ENCODE measurements at places on chromosomes 4 and X.
A peak's percentile ranks its signal among the peaks of the same experiment; 100 is the strongest.

GRCh38 chrX:53072418-53073114 lies 9.6 kb upstream of the TSPYL2 start:
- no peak for DNase-seq

DNA sequence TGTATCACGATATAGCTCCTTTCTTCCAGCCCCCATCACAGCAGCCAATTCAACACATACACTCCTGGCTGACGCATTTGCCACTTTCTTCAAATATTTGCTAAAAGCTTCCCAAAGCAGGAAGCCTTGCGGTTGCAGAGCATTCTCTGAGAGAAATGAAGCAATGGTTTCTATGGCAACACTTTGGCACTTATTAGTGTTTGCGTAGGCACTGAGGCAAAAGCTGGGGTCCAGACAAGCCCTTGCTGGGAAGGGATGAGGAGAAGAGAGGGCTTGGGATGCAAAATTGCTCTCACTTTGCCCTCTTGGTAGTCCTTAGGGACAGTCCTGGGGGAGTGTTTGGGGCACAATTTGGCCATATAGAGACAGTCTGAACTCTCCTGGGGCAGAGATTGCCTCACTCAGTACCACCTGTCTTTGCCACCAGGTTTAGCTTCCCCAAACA lies 55.0 kb upstream of the PAK3 start:
- DNase-seq: peak; percentile 87

DNA sequence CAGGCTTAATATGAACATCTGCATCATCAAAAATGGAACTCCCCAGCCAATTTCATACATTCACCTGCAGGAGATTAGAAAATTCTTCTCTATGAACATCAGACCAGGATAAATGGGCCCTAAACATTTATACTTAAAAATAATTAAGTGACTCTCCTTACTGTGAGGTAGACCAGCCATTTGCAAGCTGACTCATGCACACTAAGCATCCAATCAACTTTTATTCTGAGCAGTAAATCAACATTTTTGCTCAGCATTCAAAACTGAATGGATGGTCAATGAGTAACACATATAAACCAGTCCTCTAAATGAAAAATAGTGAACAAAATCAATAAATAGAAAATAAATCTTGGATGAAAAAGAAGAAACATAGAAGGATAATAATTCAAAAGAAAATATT lies 19.9 kb upstream of the PCDH10 start:
- DNase-seq: no peak

DNA sequence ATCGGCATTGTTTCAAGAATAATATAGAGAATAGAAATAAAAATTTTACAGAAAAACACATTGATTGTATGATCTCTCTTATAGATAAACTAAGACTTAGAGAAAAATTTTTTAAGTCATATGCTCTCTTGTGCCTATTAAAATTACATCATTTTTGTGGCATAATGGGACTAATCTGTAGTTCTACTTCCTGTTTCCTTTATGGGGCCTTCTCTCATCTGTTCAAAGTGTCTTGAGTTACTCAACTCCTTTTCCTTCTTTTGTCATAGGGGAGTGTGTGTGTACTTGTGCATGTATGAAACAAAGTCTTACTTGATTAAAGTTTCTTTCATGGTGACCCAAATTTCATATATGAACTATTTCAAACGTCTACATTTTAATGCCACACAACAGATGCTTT lies 1448.9 kb upstream of the TENM3 start:
- no peak for DNase-seq

GRCh38 chr4:152000518-152000917 lies 239.7 kb upstream of the GATB start:
- no peak for DNase-seq

GRCh38 chr4:23728393-23728792 lies 161.5 kb downstream of the PPARGC1A start:
- DNase-seq: peak; percentile 39

GRCh38 chr4:6956434-6957147 lies 47.0 kb downstream of the TBC1D14 start:
- DNase-seq: no peak

DNA sequence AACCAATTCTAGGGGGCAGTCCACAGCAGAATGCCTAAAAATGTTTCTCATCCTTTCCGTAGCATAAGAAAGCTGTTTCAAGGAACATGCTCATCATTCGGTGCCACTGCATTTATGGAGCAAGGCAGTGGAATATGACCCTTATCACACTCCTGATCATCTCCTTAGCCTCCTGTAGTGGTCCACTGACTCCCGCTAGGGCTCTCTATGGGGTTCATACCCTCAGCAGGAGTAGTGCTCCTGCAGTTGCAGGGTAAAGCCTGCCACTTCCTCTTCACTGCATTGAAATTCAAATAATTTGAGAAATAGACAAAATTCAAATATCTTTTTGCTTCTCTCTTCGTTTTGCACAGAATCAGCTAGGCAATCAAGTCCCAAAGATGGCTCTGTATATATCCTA lies 107.0 kb downstream of the NDST3 start:
- DNase-seq: no peak

DNA sequence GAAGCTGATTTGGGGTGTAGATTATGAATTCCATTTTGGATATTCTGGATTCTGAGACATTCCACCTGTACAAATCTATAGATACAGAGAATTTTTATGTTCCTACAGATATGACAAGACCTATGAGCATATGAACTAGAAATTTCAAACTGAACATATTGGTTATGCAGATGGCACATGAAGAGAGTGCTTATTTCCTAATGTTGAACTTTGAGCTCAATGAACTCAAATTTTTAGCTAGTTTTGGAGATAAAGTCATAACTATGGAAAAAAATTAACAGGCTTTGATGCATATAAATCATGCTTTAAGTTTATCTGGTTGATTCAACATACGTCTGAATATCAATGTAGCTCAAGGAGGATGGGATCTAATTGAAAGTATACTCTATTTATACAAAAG lies 8.9 kb downstream of the CHIC2 start:
- DNase-seq: no peak

DNA sequence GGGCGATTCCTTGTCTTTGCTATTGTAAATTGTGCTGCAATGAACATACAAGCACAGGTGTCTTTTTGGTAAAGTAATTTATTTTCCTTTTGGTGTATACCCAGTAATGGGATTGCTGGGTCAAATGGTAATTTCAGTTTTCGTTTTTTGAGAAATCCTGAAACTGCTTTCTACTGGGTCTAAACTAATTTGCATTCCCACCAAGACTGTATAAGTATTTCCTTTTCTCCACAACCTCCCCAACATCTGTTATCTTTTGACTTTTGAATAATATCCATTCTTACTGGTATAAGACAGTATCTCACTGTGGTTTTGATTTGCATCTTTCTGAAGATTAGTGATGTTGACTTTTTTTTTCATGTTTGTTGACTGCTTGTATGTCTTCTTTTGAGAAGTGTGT lies 2506.0 kb downstream of the PCDH7 start:
- DNase-seq: no peak

DNA sequence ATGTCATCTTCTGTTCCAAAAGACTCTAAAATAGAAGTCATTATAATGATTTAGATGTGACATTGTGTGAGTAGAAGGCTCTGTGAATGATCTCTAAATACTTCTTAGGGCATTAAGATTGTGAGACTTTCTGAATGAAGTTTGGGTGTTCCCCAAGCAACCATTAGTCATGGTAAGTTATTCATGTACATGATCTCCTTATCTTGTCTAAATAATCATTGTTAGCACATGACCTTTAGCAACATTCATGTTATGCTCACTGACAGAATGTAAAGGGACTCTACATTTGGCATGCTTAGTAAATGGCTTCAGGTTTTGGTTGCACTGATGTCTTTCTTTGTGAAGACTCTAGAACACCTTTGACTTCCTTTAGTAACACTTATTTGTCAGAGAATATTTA lies 140.8 kb upstream of the AGA start:
- no peak for DNase-seq

DNA sequence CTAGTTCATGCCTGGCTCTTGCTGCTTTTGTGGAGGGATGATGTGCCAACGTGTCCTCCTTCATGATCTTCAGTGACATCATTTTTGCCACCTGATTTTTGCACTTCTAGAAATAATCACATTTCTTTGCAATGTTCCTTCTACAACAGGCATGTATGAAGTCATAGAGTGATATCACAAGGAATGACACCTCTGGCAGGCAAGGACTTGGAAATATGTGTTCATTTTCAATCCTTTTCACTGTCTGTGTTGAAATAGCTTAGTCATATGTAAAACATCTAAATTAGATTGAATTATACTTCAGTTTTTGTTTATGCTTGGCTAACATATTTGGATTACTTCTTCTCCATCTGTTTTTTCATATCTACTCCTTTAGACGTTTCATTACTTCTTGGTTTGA lies 221.2 kb upstream of the STK26 start:
- DNase-seq: no peak

DNA sequence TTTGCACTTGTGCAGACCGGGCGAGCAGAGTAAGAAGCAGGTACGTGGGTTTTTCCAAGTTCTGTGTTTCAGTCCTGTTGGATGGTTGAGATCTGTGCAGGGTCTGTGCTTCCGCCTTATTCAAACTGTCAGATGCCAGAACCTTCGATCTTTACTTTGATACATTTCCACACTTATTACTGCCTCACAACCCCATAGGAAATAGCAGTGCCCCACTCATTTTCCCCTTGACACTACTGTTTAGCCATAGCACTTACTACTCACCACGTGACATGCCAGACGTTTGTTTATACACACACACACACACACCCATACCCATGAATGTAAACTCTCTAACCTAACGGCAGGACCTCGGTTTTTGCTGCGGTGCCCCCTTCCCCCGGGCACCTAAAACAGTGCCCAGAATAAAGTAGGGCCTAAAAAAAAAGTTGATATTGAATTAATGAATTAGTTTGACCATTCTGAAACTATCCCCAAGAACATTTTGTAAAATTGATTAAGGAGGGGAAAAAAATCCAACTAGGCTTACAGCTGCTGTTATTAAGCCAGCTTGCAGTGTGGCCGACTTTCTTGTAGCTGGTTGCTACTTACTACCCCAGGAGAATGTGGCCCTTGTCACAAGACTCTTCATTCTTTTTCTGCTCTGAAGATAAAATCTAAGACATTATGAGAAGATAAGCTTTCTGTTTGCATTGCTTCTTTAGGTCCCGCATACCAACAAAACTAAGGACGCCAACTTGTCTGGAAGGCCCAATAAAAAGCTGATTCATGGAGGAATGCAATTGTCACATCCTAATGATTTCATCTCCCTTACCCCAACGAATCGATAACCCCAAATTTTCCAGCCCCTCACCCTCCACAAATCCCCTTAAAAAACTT lies 704 bp upstream of the SEPSECS start:
- DNase-seq: no peak

DNA sequence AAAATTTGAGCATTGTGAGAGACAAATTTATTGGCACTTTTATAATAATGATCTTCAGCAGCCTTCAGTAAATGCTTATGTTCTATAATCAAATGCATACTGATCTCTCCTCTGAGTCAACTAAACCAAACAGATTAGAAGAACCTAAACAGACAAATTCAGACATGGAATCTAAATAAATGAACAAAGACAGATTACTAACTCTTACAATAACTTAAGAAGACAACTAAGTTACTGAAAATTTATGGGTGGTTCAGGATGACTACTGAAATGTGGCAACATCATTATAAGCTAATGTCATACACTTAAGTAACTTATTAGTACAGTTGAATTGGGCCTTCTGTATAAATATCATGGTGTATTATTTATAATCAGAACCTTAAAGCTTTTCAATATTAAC lies 127.3 kb downstream of the NEK1 start:
- peak; percentile 38 for DNase-seq

DNA sequence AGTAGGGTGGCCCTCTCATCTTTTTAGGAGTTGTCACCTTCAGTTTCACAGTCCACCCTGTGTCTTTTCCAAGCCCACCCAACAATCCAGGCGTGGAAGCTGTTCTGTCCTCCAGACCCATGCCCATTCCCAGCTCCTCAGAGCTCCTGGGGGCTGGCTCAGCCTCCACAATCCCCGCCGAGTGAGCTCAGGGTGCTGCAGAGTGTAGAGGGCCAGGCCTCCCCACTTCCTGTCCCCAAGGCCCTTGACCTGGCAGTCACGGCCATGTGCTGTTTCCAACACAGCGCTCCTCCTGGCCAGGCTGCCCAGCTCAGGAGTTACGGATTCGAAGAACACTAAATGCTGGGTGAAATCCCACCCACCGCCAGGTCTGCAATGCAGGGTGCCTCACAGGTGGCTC lies 31.8 kb downstream of the PDHA1 start:
- DNase-seq: no peak

- DNase-seq: no peak
These were observed 1.1 kb downstream of the BMPR1B start for GRCh38 chr4:94758700-94759399.

- no peak for DNase-seq
These were observed 648.3 kb downstream of the SPRY1 start for GRCh38 chr4:124044867-124045266.

DNA sequence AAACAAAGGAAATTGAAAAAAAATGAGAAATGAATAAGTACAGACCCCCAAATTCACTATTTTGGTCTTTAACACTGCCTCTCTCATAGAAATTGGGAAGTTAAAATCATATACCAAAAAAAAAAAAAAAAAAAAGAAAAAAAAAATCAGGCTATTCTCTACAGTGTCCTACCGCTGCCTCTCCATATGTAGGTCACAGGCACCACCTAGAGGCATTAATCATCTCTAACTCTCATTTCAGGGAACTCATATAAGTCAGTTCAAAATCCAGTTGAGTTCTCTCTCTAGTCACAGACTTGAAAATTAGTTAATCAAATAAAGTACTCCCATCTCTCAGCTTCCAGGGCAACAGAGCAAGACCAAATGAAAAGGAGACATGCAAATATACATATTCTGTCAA lies 47.9 kb downstream of the COX18 start:
- DNase-seq: peak; percentile 16

DNA sequence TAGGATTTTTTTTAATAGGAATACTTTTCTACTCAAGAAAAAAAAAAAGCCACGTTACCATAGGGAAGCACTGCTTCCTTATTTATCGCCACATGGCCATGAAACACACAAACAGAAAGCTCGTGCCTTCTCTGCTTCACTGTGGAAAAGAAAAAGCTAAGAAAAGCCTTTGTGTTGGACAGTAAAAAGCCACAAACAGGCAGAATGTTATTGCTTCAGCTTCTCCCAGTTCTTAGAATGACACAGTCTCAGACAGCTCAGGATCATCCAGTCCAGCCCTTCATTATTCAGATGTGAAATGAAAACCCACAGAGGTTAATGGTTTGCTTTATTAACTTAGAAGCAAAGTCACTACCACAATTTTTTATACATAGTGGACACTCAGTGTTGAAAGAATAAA lies 181.6 kb upstream of the NOCT start:
- DNase-seq: no peak
